NCI-H774 (cell line): ENCODE measurements at places on chromosomes 7 and 10.

GRCh38 chr7:142795339-142795863, 24.6 kb downstream of the PRSS2 start:
- DNase-seq, result no peak

- no peak for DNase-seq
Observed at GRCh38 chr10:60390224-60390626, 550 bp upstream of the ANK3 start.

DNA sequence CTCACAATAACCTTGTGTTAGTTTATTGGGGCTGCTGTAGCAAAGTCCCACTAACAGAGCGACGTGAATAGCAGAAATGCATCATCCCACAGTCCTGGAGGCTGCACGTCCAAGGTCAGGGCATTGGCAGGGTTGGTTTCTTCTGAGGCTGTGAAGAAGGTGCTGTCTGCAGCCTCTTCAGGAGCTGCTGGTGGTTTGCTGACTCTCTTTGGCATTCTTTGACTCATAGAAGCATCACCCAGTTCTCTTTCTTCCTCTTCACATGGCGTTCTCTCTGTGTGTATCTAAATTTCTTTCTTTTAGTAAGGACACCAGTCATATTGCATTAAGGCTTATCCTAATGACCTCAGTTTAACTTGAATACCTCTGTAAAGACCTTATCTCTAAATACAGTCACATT, 428.4 kb upstream of the KLF6 start:
- DNase-seq, result no peak

- DNase-seq, result no peak
Observed at GRCh38 chr10:63128443-63128842, 4.7 kb upstream of the NRBF2 start.

DNA sequence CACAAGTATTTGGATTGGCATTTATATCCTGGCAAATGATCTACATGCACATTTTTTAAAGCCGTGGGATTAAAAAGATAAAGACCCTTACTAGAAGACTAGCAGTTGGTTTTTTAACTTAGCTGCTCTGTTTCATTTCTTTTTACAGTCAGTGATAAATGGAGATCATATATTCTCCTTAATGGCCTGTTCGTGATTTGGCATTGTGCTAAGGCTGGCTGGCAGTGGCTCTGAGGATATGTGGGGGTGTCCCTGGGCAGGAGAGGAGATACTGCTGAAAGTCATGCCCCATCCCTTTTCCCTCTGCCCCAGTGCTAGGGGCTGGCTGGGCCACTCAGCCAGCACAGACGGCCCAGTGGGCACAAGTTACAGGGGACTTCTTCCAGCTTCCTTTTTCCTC, 341.7 kb downstream of the PRPF18 start:
- no peak for DNase-seq

DNA sequence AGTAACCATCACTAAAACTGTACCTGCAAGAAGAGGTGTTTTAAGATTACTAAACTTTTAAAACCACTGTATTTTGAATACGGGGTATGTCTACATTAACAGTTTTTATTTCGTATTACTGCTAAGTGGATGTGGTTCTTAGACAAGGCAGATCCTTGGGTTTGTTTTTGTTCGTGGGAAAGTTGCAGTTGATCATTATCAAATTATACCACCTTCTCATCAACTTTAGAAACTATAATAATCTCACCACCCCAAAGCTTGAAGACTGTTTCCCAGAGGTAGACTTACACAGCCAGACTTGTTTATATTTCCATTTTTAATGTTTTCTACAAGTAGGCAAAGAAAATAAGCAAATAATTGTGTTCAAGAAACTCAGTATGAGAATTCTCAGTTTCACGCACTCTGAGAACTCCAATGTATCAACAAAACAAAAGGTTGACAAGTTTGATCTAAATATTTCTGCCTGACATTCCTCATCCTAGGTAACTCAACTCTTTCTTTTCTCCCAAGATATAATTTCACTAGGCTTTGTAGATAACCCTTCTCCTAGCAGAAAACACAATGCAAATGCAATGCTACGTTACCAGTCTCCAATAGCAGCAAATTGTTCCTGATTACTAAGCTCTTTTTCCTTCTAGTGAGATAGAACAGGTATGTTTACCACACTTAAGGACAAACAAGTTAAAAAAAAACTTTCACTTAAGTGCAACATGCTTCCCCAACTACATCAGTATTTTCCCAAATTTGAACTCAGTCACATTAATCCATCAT, 36.0 kb downstream of the IGF2BP3 start:
- no peak for DNase-seq

- DNase-seq, result no peak
Observed at GRCh38 chr10:122990278-122990677, 10.1 kb downstream of the PSTK start.

DNA sequence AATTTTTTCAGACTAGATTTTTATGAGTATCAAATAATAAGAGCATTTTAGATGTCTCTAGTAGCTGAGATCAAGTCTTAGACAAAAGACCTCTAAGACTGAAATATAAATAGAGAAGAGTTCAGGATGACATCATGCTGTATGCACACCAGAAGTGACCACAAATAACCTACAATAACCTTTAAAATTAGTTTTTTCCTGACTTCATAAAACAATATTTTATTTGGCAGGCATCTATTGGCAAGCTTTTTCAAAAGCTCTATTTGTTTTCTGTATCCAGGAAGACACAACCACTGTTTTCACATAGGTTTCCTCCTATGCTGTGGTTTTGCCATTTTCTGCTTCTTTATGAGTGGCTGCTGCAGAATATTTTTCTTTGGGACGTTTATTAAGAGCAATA, 359.1 kb downstream of the CRPPA start:
- DNase-seq, result no peak

- no peak for DNase-seq
Observed at GRCh38 chr7:39894904-39895303, 55.2 kb upstream of the CDK13 start.

DNA sequence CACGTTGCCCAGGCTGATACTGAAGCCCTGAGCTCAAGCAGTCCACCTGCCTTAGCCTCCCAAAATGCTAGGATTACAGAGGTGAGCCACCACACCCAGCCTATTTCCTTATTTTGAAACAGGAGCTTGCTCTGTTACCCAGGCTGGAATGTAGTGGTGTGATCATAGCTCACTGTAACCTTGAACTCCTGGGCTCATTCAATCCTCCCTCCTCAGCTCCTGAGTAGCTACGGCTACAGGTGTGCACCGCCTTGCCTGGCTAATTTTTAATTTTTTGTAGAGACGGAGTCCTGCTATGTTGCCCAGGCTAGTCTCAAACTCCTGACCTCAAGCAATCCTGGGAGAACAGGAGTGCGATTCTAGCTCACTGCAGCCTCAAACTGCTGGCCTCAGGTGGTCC, 11.7 kb downstream of the MRLN start:
- no peak for DNase-seq

DNA sequence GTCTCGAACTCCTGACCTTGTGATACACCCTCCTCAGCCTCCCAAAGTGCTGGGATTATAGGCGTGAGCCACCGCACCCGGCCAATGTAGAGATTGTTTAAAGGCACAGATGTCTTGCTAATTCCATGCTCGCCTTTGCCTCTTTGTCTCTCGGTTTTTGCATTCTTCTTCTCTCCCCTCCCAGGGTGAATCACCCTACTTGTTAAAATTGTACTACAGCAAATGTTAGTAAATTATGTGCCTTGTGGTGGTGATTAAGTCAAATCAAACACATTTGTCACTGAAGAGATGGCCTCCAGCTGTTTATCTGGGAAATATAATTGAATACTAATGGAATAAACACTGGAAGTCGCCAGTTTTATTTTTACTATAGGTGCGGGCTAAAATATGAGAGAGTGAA, 384.4 kb upstream of the AUTS2 start:
- no peak for DNase-seq

DNA sequence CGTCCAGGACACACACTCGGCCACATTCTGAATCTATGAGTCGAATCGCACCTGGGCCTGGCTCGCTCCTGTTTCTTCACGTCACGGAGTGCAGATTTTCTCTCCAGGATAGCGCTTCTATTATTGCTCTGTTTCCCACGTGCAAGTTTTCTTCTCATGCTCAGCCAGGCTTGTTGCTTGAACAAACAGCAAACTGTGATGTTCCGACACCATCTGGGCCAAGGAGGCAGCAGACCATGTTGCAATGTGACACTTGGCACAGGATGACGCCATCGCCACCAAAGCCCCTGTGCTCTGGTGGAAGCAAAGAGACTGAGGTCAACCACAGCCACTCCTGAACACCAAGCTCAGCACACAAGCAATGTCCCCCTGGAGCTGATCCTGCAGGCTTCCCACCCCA, 507.1 kb upstream of the ADARB2 start:
- DNase-seq, result no peak

- no peak for DNase-seq
Observed at GRCh38 chr10:122515588-122516231, 44.8 kb upstream of the DMBT1 start.

- DNase-seq, result no peak
Observed at GRCh38 chr7:24718977-24719491, 38.2 kb downstream of the GSDME start.

- no peak for DNase-seq
Observed at GRCh38 chr7:30170476-30171205, 35.9 kb downstream of the MTURN start.

DNA sequence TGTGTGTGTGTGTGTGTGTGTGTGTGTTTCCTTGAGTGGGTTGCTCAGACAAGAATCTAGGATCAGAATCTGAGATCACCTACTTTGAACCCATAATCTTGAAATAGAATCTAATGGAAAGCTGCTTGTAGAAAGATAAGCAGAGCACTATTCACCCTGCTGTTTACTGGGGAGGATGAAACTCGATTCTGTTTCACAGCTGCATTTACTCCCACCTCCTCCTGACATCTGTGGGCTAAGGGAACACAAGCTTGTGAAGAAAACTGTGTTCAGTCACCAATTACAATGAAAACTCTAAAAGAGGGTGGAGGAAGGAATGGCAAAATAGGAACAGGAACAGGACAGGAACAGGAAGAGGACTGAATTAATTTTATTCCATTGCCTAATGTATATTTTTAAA, 269.5 kb downstream of the TSPAN12 start:
- no peak for DNase-seq

DNA sequence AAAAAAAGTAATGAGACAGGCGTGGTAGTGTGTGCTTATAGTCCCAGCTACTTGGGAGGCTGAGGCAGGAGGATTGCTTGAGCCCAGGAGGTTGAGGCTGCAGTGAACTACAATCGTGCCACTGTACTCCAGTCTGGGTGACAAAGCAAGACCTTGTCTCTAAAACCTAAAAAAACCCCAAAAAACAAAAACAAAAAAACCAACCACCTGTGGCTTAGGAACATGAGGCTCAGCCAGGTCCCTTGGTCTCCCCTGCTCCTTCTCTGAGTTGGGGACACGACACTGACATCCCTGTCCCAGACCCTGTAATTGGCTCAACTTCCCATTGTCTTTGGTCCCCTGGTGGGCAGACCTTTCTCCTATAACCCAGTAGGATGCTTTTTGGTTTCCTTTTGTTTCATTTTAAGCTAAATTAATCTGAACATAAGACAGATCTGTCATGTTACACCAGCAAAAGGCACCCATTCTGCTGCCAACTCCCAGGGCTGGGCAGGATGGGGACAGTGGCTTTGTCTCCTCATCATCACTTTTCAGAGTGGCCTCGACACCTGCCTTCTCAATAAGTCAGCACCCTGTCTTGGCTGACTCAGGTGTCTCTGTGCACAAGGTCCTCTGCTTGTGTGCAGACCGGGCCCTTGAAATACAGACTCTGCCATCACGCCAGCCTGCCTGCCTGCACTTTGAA, 74.4 kb downstream of the MYL10 start:
- DNase-seq, result no peak

DNA sequence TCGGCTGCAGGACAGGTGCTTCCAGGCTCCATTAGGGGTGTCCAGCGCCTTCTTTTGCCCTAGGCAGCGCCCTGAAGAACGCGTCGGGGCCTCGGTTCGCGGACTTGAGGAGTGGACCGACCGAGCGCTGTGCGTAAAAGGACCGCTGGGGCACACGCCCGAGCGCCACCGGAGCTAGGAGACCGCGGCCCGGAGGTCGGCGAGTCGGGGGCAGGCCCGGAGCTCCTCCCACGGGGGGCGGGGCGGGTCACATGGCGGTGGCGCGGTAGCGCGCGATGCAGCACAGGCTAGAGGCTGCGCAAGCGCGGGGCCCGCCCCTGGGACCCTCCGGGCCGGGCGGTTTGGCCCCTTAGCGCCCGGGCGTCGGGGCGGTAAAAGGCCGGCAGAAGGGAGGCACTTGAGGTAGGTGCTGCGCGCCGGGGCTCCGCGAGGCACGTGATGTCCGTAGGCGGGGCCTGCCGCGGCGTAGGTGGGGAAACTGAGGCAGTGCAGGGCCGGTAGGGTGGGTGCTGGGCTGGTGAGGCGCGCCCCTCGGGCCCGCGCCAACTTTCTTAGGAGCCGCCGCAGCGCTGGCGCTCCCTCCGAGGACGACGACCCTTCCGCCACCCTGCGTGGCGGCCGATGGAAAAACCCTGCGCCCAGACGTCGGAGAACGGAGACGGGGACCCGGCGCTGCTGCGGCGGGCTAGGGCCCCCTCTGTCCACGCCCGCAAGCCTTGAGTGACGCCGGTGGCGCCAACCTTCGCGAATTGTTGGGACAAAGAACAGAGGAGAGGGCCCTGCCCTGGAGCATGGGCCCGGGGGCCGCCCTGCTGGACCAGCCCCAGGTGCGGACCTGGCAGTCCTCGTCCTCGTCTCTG, at the start of gene PRXL2A:
TSS of gene PRXL2A (plus strand) at position 310 of the 860 bp plus-strand sequence. CDS start 11,917 bp downstream, outside the sequence.
- DNase-seq, result peak; percentile 73

- no peak for DNase-seq
Observed at GRCh38 chr7:92845736-92846135, 9.4 kb upstream of the CDK6 start.

- no peak for DNase-seq
Observed at GRCh38 chr7:132708470-132708869, 132.2 kb upstream of the PLXNA4 start.

- no peak for DNase-seq
Observed at GRCh38 chr7:5455581-5456219, 32.1 kb upstream of the TNRC18 start.

- no peak for DNase-seq
Observed at GRCh38 chr10:116183733-116184511, 89.1 kb downstream of the GFRA1 start.

DNA sequence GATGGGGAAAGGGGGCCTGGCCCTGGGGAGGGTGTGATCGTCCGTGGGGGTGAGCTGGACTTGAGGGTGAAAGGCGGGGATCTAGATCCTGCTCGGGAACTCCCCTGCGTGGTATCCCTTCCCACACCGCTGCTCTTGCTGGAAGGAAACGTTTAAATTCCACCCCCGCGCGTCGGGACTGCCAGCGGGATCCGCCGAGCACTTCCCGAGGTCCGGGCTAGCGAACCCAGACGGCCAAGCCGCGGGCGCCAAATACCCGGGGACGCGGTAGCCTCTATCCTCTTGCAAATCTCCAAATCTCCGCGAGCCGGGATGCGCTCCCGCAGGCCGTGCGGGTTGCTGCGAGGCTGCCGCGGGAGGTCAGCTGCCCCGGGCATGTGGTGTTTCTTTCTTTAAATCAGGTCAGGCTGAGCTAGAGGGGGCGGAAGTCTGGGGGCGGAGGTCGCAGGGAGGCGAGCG, 904 bp downstream of the NPTX2 start:
- DNase-seq, result no peak

DNA sequence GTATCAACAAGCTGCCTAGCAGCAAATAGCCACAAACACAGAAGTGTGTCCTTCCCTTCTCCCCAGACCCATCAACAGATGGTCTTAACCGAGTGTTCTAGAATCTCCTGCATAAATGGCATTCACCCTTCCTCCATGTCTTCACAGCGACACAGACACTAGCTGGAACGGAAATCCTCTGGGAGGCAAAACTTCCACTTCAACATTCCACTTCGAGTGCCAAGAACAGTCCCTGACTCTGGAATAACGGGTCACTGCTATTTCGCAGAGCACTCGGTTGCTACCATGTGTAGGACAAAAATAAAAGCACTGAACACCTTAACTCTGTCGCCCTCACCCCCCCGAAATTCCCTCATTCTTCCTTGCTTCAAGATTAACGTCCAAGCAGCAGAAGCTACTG, 65.1 kb downstream of the SFMBT2 start:
- no peak for DNase-seq
